ENCODE measurements at places on chromosomes 16 and 17.

DNA sequence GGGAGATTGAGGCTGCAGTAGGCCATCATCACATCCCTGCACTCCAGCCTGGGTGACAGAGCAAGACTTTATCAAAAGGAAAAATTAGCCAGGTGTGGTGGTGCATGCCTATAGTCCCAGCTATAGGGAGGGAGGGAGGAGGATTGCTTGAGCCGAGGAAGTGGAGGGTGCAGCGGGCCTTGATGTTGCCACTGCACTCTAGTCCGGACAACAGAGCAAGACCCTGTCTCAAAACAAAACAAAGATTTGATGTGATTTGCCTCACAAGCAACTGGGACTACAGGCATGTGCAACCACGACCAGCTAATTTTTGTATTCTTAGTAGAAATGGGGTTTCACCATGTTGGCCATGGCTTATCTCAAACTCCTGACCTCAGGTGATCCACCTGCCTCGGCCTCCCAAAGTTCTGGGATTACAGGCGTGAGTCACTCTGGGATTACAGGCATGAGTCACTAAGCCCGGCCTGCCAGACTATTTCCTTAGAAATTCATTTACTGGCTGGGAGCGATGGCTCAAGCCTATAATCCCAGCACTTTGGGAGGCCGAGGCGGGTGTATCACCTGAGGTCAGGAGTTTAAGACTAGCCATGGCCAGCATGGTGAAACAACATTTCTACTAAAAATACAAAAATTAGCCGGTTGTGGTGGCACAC is 11.5 kb downstream of the UBE2G1 start:
- DNase-seq: no peak

GRCh38 chr16:88077328-88078108 is 126.3 kb downstream of the BANP start:
- DNase-seq: no peak

- no peak for DNase-seq
These were observed 22.1 kb downstream of the RABEP2 start for GRCh38 chr16:28902909-28903308.

DNA sequence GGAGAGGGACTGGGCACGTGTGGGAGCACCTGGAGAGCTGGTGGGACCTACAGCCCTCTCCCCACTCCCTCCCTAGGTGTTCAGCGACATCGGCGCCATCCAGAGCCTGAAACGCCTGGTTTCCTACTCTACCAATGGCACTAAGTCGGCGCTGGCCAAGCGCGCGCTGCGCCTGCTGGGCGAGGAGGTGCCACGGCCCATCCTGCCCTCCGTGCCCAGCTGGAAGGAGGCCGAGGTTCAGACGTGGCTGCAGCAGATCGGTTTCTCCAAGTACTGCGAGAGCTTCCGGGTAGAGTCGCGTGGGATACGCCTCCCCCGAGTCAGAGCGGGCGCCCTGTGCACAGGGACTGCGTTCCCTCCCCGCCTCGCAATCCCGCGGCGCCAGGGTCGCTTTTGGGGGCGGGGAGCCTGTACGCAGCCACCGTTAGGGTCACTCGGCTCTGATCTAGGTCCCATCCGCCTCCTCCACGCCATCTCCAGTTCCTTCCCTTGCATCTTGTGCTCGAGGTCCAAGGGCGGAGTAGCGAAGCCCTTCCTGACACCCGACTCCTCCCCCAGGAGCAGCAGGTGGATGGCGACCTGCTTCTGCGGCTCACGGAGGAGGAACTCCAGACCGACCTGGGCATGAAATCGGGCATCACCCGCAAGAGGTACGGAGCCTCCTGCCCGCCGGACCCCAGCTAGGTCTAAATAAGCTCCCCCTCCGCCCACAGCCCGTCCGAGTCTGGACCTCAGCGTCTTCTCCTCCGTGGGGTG is 13.0 kb downstream of the SARM1 start:
- DNase-seq: no peak

DNA sequence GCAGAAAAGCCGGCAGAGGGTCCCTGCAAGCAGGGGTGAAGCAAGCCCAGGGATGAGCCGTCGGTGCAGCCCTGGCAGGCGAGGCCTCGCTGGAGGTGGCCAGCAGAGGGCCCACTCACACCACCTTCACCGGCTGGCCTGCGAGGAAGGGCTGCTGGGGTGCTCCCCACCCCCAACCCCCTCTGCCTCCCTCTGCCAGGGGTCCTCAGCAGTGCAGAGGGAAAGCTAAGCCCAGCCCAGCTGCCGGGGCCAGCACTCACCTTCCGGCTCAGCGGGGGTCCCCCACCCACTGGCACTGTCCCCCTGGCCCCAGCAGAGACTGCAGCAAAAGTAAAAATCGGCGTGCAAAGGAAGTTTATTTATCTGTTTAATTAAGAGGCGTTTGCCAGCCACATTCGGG is 113.4 kb downstream of the ENGASE start:
- DNase-seq: no peak

- DNase-seq: no peak
These were observed 8.9 kb upstream of the CIITA start for GRCh38 chr16:10868104-10868595.

DNA sequence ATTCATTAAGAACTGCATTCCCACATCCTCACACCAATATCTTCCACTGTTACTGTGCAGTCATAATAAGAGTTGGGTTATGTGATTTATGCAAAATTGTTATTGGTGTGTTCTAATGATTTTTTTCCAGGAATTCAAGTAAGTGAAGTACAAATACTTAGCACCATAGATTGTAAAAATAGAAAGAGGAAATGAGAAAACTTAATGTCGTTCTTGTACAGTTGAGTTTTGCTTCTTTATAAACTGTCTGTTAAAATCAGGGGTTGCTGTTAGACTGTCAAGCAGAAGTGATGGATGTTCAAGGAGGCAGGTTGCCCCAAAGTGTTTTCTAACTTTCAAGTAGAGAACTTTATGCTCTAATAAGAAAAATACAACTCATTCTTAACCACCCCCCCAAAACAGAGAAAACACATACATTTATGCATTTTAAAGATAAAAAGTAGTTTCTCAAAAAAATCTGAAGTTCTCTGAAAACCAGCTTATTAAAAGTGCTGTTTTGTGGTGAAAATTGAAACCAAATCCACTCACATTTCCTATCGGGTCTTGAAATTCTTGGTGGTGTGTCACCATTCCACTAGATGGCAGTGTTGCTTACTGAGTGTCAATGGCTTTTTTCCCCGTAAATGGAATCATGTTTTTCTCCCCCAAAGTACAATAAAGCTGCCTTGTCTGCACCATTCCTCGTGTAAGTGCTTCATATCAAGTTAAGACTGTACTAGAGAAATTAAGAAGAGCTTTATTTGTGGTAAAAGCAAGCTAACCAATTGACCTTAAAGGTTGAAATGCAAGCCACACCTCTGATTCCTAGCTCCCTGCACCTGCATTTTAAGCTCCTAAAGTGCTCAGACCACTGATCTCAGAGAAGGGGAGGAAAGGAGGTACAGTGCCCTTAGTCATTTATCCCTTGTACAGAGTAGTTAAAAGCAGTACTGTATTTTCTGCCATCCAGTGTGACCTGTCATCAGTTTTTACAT is 4.7 kb upstream of the IGSF6 start:
- DNase-seq: no peak

- DNase-seq: no peak
These were observed 3.0 kb upstream of the CHD3 start for GRCh38 chr17:7885367-7886226.

DNA sequence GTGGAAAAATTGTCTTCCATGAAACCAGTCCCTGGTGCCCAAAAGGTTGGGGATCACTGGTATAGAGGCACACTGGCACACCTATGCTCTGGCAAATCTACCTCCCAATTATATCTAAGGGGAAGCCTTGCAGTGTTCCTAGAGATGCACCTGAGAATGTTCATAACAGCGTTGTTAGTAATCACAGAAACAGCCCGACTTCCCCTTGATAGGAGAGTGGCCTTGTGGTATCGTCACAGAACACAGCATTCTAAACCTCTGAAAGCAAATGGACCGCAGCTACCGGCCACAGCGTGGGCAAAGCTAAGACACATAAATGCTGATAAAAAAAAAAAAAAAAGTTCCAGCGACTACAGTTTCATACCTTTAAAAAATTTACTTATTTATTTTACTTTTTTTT is 39.1 kb upstream of the ADGRG1 start:
- no peak for DNase-seq

- no peak for DNase-seq
These were observed 78.1 kb upstream of the TOB1 start for GRCh38 chr17:50944054-50944901.

- DNase-seq: no peak
These were observed 2.5 kb upstream of the LASP1 start for GRCh38 chr17:38867179-38867967.

DNA sequence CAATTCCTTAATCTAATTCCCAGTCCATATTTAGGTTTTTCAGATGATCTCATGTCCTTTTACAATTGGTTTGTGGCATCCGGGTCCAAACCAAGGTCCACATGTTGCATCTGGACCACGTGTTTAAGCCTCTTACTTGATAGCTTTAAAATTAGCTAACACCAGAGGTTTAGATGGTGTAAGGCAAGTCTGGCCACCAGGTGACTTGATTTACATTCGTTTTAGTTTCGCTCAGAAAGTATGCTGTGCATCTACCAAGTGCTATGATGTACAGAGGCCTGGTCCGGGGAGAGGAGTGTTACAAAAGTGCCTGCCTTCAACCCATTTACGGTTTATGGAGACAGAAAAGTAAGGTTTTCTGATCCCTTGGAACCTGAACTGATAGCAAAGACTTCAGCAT is 878 bp upstream of the DNAJA2 start:
- DNase-seq: no peak

GRCh38 chr17:41480136-41480535 is 815 bp downstream of the KRT35 start:
- DNase-seq: no peak

DNA sequence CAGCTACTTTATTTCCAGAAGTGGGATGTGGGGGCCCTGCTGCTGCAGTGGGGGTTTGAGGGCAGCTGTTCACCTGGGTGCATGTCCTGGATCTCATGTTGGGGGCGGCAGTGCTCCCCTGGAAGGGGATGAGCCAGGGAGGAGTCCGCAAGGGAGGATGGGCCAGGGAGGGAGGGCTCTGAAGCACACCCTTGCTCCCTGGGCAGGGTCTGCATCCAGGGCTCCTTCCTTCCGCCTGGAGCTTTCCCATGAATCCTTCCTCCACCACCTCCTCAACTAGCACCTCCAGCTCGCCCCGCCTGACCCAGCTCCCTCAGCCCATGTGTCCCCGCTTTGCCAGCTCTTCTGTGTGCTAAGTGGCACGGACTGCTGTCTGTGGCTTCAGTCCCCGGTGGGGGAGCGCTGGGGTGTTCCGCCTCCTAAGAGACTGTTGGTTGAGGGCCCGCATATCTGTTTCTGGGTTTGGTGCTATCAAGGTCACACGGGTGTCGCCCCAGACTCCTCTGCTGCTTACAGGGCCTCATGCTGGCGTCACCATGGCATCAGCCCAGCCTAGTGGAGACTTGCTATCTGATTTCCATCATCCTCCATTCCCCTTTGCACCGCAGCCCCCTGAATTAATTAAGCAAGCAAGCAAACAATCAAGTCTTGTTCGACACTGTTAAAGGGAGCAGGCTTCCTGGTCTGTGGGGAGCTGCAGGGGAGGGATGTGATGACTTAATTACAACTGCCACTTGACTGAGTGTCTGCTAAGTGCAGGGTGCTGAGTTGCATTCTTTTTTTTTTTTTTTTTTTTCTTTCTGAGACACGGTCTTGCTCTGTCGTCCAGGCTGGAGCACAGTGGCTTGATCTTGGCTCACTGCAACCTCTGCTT is 71.8 kb downstream of the PRKCA start:
- DNase-seq: no peak

- no peak for DNase-seq
These were observed 5.0 kb upstream of the LASP1 start for GRCh38 chr17:38864636-38865398.

DNA sequence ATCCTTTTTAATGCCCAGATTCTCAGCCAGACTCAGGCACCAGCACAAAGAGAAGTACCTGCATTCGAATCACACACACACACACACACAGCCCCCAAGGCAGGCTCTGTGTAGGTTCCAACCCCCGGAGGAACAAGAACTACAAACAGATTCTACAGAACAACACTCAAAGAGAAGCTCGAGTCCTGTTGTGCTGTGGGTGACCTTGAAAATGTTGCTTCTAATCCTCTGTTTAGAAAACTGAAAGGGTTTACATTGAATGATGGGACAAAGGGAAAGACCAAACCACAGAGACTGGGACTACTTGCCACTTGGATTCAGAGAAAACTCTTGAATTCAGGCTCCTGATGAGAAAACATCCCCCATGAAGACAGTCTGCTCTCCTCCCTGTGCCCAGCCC is 568.8 kb upstream of the C16orf82 start:
- no peak for DNase-seq

DNA sequence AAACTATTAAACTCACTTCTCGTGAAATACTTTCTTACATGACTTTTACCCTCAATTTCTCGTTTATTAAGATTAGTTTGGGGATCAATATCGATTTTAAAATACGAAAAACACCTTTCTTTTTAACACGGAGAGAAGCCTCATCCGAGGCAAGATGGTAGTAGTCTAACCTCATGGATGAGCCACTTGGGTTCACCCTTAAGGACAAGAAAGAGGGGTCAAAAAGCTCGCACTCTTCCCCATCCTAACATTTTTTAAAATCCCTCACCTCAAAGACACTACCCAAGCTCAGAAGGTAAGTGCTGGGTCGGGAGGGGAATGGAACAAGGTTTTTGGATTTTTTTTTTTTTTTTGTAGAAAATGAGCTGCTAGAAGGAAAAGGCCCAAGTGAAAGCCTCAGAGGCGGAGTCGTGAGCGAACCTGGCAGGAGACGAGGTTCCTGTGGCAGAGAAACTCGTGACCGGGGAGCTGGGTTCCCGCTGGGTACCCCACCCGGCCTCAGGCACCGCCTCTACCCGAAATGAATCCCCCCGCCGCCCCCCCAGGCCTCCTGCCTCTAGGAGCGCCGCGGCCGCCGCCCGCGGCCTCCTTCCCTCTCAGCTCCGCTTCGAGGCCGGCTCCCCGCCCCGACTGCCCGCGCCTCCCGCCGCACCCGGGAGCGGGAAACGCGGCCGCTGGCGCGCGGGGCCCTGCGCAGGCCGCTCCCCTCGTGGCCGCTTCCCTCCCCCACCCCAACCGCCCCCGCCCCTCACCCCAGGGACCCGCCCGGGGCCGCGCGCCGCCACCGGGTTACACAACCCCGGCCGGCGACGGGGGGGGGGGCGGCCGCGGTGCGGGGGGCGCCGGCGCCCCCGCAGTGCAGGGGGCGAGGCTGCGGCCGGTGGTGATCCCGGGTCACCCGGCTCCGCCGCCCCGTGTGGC is 1.6 kb downstream of the NUFIP2 start:
- DNase-seq: no peak

- no peak for DNase-seq
These were observed 118.9 kb downstream of the PARN start for GRCh38 chr16:14510939-14511799.

GRCh38 chr16:24689128-24689527 is 40.3 kb upstream of the TNRC6A start:
- DNase-seq: no peak

GRCh38 chr16:67544844-67545664 is 16.4 kb downstream of the RIPOR1 start:
- no peak for DNase-seq

GRCh38 chr17:80461528-80462160 is 14.8 kb downstream of the NPTX1 start:
- no peak for DNase-seq

DNA sequence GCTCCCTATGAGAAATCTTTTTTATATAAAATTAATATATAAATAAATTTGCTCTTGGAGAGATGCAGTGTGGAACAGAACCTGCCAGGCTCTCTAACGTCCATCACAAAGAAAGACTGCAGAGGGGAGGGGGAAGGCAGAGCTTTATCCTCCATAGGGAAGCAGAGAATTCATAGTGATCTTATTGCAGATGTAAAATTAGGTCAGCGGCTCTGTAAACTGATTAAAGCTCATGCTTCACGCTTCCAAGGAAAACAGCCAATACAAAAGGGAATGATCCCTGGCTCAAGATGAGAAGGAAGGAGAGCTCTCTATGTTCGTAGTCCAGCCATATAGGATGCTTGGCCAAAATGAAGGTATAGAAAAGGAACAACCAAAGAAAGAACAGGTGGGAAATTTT is 532.3 kb upstream of the PSMD7 start:
- no peak for DNase-seq
